ENCODE measurements at places on chromosomes 12 and 14.

- H3K36me3 ChIP-seq = no peaks in the 10 kb centered on the region
- peaks cover 4% of the 10 kb centered on the region for H3K4me1 ChIP-seq
- H3K4me3 ChIP-seq = peak overlapping the region; percentile 34
- no peak for DNase-seq
Measured at GRCh38 chr12:112183141-112184021, 58.0 kb downstream of the TRAFD1 start.

- no peaks in the 10 kb centered on the region for H3K4me1 ChIP-seq
- H3K36me3 ChIP-seq = no peaks in the 10 kb centered on the region
- no peaks in the 10 kb centered on the region for H3K27me3 ChIP-seq
- no peak overlapping the region for H3K4me3 ChIP-seq
- no peak overlapping the region for H3K27ac ChIP-seq
Measured at GRCh38 chr12:121843236-121843982, 15.2 kb downstream of the HPD start.

GRCh38 chr14:91945751-91946621 is 1.5 kb downstream of the FBLN5 start:
- H3K36me3 ChIP-seq = no peaks in the 10 kb centered on the region
- H3K4me1 ChIP-seq = peaks cover 17% of the 10 kb centered on the region
- H3K27ac ChIP-seq = no peak overlapping the region
- DNase-seq = no peak

DNA sequence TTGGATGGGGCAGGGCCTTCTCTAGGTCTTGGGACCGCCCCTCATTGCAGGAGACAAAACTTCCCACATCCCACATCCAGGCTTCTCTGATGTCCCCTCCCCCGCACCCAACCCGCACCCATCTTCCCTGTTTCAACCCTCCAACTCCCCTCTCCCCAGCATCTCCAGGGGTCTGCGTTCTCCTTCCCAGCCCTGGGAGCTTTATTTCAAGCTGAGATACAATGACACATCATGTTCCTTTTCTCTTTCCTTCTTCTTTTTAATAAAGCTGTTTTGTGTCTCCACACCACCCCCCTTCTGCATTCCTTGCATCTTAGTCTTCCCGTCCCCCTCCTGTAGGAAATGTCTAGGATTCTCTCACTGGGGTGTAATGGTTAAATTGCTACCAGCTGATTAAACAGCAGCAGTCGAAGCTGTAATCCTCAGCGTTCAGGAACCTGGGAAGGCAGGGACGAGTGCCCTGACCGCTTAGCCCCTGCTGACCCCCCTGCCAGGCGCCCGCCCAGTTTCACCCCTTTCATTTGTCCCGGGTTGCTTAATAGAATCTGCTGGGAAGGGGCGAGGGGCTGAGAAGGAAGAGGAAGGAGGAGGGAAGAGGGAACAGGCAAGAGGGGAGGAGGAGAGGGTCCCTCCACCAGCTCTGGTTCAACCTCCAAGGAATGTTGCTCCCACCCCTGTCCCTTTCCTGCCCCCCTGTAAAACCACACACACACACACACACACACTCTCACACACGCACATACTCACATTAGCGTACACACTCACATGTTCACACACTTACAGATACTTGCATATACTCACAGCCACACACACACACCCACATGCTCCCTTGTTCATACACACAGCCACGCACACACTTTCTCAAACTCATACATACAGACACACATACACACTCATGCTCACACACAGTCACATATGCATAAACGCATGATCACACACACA is 104.5 kb upstream of the MED13L start:
- H3K4me1 ChIP-seq = no peaks in the 10 kb centered on the region
- no peak overlapping the region for H3K4me3 ChIP-seq
- DNase-seq = no peak
- no peaks in the 10 kb centered on the region for H3K36me3 ChIP-seq
- no peak overlapping the region for H3K27ac ChIP-seq

GRCh38 chr12:90331262-90331661 is 622.6 kb upstream of the ATP2B1 start:
- DNase-seq = no peak
- H3K27ac ChIP-seq = no peak overlapping the region
- H3K36me3 ChIP-seq = no peaks in the 10 kb centered on the region
- no peaks in the 10 kb centered on the region for H3K4me1 ChIP-seq

DNA sequence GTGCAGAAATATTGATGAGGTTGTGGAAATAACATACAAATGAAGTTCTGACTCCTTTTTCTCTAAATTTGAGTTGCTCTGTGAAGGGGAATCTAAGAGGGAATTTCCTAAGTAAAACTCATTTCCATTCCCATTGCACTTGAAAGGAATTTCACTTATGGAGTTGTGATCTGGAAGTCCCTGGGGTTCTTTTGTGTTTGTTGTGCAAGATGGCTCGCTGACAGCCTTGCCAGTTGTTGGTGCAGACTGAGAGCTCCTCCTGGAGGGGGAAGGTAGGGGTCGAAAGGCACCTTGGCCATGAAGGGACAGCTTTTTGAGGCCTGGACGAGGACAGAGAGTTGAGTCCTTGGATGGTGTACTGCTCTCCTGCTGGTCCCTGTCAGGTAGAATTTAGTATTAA is 72.0 kb downstream of the C12orf56 start:
- no peaks in the 10 kb centered on the region for H3K4me1 ChIP-seq
- H3K27ac ChIP-seq = no peak overlapping the region
- peaks cover 3% of the 10 kb centered on the region for H3K27me3 ChIP-seq

- H3K36me3 ChIP-seq = peaks cover 14% of the 10 kb centered on the region
- peak overlapping the region; percentile 75 for H3K27ac ChIP-seq
- peaks cover 39% of the 10 kb centered on the region for H3K4me1 ChIP-seq
- H3K27me3 ChIP-seq = no peaks in the 10 kb centered on the region
Measured at GRCh38 chr12:108611884-108612415, 14.1 kb upstream of the TMEM119 start.

GRCh38 chr12:96493106-96493505 is 3.7 kb downstream of the CFAP54 start:
- no peaks in the 10 kb centered on the region for H3K36me3 ChIP-seq
- H3K27me3 ChIP-seq = no peaks in the 10 kb centered on the region
- no peak overlapping the region for H3K27ac ChIP-seq
- no peak overlapping the region for H3K4me3 ChIP-seq
- DNase-seq = no peak

DNA sequence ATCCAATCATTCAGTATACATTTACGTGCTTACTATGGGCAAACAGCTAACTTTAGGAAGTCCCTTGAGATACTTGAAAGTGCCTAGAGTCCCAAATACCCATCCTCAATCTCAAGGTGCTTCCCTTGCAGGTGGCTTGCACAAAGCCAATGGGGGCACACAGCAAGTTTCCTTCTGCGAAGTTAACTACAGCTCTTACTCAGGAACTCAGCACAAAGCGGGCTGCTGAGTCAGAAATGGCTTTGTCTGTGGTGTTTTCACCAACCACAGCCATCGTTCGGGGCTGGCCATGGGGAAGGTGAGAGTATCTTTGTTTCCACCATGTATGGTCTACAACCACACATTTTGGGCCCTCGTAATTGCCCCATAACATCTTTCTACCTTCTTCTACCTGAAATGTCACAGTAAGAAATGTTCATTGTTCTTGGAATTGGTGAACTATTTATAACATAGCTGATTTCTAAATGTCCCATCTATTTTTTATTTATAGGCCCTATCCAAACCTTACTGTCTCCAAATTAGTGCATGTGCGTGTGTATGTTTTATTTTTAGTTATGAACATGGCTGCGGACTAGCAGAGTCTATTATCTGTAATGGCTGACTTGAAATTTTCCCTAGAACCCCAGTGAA is 13.9 kb downstream of the MFAP5 start:
- peak; percentile 78 for DNase-seq
- H3K36me3 ChIP-seq = peaks cover 7% of the 10 kb centered on the region

DNA sequence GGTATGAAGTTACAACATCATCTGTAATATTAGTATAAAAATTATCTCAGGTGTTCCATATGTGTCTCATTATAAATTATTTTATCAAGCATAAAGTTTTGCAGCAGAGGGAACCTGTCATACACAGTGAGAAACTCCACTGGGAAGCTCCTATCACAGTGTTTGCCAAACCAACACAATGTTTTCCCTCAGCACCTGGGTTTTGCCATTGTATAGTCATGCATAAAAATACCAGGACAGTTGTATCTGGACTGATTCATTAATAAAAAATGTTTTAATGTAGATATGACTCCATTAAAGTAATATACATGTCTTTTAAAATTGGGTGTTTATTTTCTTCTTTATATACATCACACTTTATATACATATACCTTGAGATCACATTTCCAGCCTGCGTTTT is 56.6 kb downstream of the METTL25 start:
- H3K4me3 ChIP-seq = no peak overlapping the region
- H3K27ac ChIP-seq = no peak overlapping the region
- H3K27me3 ChIP-seq = no peaks in the 10 kb centered on the region
- H3K36me3 ChIP-seq = peaks cover 10% of the 10 kb centered on the region
- H3K4me1 ChIP-seq = no peaks in the 10 kb centered on the region
- DNase-seq = no peak

DNA sequence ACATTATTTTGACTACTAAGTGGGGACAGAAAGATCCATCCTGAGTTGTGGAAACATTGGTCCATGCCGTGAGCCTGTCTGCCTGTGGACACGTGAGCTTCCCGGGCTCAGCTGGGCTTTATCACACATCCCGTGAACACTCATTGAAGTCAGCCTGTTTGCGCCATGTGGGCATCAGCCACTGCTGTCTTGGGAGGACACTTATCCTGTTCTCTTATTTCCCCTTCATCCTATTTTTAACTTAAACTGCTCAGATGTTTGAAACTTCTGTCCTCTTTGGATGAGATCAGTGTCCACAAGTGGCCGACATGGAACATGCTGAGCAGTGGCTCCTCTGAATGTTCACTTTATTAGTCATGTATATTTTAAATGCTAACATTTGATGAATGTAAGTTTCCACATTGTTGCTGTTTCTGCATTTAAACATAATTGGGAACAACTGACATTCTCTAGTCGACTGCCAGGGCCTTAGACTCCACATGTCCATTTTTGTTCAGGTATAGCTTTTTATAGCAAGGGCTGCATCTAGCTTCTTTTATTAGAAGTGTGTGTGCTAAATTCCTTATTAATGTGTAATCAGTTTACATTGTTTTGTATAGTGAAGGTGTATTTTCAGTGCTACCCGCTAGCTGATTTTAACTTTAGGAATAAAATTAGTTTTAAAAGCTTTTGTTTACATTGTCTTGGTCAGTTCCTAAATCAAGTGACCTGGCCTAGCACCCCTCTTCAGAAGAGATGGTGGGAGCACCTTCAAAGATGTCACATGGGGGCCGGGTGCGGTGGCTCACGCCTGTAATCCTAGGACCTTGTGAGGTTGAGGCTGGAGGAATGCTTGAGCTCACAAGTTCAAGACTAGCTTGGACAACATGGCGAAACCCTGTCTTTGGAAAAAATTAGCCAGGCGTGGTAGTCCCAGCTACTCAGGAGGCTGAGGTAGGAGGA is 24.0 kb downstream of the RNF34 start:
- H3K27me3 ChIP-seq = no peaks in the 10 kb centered on the region
- H3K4me3 ChIP-seq = no peak overlapping the region
- H3K4me1 ChIP-seq = peaks cover under 1% of the 10 kb centered on the region
- H3K27ac ChIP-seq = no peak overlapping the region
- peaks cover 27% of the 10 kb centered on the region for H3K36me3 ChIP-seq

DNA sequence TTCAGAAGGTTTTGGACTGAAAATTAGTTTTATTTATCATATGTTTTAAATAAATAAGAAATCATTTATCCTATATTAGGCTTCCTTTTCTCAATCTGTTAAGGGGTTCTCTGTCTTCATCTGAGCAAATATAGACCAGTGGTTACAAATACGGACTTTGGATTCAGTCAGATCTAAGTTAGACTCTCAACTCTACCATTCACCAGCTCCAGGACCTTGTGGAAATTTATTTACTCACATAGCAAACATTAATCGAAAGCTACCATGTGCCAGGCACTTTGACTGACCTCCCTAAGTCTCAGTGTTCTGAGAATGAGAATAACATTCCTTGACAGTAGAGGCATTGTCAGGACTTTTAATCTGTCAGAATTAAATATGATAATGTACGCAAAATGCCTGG is 22.3 kb downstream of the KCNK10 start:
- peaks cover 5% of the 10 kb centered on the region for H3K4me1 ChIP-seq
- H3K27me3 ChIP-seq = peaks cover 39% of the 10 kb centered on the region
- H3K36me3 ChIP-seq = no peaks in the 10 kb centered on the region
- H3K4me3 ChIP-seq = no peak overlapping the region
- no peak overlapping the region for H3K27ac ChIP-seq

DNA sequence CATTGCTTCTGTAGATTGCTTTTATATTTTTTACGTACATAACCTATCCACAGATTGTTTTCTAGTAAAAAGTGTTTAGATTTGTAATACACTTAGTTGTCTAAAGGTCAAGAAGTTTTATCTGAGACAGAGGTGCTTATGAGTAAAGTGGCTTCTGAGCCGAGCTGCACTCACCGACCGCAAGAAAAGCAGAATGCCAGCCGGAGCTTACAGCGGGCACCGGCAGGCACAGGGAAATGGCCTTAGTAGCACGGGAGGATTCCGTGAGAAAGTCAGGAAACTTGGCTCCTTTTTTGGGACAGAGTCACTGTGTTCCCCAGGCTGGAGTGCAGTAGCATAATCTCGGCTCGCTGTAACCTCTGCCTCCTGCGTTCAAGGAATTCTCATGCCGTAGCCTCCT is 29.8 kb downstream of the PIWIL1 start:
- no peak overlapping the region for H3K4me3 ChIP-seq
- peaks cover 9% of the 10 kb centered on the region for H3K27me3 ChIP-seq
- DNase-seq = no peak
- no peaks in the 10 kb centered on the region for H3K36me3 ChIP-seq
- H3K4me1 ChIP-seq = no peaks in the 10 kb centered on the region

GRCh38 chr14:50407111-50407812 is 10.6 kb upstream of the CDKL1 start:
- H3K4me1 ChIP-seq = peaks cover 11% of the 10 kb centered on the region
- H3K27ac ChIP-seq = no peak overlapping the region
- H3K27me3 ChIP-seq = no peaks in the 10 kb centered on the region
- no peaks in the 10 kb centered on the region for H3K36me3 ChIP-seq
- DNase-seq = no peak

DNA sequence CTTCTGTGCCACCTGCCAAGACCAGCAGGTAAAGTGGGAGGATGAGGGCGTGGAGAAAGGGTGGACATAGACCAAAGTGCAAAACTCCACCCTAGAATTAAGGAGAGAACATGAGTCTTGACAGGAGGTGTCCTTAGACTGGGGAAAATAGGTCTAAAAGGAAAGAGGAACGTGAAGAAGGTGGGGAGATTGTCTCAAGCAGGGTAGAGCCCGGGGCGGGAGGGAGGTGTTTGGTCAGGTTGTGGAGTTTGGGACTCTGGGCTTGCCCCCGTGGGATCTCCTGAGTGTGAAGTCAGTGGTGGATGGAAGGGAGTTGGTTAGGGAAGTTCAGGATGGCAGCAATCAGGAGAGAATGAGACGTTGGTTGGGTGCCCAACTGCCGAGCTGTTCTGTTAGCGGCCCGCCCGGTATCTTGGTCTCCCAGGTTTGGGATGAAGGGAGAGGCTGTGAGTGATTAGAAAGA is 386 bp downstream of the DGKA start:
- H3K27ac ChIP-seq = peak overlapping the region; percentile 98
- H3K36me3 ChIP-seq = peaks cover 7% of the 10 kb centered on the region
- peak overlapping the region; percentile 95 for H3K4me3 ChIP-seq
- peak; percentile 63 for DNase-seq

GRCh38 chr14:104291123-104292000 is 153.0 kb downstream of the KIF26A start:
- H3K4me3 ChIP-seq = no peak overlapping the region
- H3K27ac ChIP-seq = no peak overlapping the region

- H3K4me1 ChIP-seq = no peaks in the 10 kb centered on the region
- H3K27ac ChIP-seq = no peak overlapping the region
- H3K36me3 ChIP-seq = no peaks in the 10 kb centered on the region
- H3K27me3 ChIP-seq = peaks cover 33% of the 10 kb centered on the region
- no peak for DNase-seq
Measured at GRCh38 chr12:51661836-51662235, 70.8 kb downstream of the SCN8A start.

- peaks cover 2% of the 10 kb centered on the region for H3K27me3 ChIP-seq
- H3K4me3 ChIP-seq = no peak overlapping the region
- no peak overlapping the region for H3K27ac ChIP-seq
- no peaks in the 10 kb centered on the region for H3K4me1 ChIP-seq
Measured at GRCh38 chr14:95935228-95935822, 58.7 kb downstream of the TUNAR start.
